ENCODE measurements at places on chromosomes 6 and 20.

DNA sequence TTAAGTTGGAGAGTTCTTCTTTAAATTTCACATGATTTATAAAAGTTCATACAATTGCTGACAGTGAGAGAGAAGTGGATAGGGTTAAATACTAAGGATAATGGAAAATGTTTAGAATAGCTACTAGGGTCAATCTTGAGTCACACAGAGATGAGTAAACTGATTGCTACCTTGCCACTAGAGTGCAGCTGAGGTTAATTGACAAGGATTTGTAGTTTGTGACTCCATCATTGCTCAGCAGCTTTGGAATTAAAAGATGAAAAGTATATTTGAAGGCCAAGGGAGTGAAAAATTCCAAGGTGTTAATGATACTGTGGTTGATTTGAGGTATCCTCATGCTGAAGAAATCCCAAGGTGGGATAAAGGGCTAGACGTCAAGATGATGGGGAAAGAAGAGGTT is 524.0 kb downstream of the UTRN start:
- no peak for DNase-seq

- DNase-seq, result no peak
Observed at GRCh38 chr6:64589961-64590360, 954.4 kb downstream of the PHF3 start.

DNA sequence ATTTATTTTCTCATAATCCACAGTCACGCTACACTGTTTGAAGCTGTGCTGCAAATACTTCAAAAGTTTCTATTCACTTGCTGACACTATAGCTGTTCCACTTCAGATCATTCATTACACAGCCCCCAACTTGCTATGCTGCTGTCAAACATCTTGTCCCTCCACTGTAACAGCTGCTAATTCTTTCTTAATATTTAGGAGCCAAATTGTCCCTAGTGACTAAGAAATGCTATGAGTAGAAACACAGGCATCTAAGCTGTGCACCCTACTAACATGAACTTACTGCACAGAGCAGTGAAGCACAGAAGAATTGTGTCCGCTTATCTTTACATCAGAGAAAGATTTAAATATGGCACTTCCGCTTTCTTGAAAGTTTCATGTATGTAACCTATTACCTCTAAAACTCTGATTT is 91.3 kb downstream of the PDE10A start:
- no peak for DNase-seq

- DNase-seq, result no peak
Observed at GRCh38 chr6:141653590-141653989, 479.1 kb upstream of the GJE1 start.

DNA sequence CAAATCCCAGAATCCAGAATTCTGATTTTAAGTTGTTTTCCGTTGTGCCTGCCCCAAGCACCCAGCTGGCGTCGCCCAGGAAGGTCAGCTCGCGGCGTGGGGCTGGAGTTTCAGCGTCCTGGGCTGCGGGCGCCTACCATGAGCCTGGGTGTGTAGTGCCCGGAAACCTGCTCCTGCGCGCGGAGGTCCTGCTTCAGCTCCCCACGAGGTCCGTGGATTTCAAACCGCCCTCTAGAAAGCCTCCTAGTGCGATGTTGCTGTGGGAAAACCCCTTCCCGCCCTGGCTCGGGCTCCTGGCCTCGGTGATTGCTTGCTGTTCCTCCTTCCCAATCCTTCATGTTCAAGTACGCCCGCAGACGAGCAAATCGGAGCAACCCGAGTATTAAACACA is 51.3 kb upstream of the NRN1 start:
- no peak for DNase-seq

DNA sequence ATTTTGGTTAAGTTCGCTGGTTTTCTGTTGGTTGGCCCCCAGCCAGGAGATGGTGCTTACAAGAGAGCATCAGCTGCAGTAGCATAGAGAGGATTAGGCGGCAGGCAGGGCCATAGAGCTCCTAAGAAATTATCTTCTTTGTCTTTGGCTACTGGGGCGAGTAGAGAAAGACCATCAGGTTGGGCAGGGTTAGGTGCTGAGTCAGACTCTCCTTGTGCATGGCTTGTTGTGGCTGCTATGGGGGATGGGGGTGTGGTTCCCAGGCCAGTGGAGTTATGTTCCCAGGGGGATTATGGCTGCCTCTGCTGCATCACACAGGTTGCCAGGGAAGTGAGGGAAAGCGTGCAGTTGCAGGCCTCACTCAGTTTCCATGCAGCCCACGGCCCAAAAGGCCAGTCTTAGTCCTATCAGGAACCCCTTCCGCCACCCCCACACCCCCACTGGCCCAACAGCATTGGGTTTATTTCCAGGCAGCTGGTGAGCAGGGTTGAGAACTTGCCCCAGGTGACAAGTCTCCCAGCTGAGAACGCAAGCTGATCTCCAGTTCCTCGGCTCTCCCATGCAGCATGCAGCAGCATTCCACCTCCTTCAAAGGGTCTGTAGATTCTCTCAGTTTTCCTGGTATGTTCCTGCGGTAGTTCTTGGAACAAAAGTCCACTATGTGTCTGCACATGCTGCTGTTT is 243.7 kb downstream of the UTRN start:
- no peak for DNase-seq

DNA sequence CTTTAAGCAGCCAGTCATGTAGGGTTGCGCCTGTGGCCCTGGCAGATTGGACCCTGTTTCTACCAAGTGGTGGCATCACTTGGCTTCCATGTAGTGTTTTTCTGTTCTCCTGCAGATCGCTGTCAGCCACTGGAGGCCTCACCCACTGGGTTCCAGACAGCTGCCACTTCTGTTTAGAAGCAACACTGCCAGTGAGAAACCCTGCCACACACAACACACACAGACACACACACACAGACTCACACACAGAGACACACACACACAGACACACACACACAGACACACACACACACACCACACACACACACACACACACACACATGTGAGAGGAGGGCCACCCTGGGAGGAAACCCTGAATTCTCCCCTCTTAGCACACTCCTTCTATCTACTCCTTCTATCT is 51.8 kb downstream of the UTRN start:
- DNase-seq, result no peak

GRCh38 chr6:45472382-45472781 is 94.6 kb upstream of the SUPT3H start:
- DNase-seq, result no peak

- peak; percentile 28 for DNase-seq
Observed at GRCh38 chr6:7243179-7243981, 69.6 kb downstream of the SSR1 start.

DNA sequence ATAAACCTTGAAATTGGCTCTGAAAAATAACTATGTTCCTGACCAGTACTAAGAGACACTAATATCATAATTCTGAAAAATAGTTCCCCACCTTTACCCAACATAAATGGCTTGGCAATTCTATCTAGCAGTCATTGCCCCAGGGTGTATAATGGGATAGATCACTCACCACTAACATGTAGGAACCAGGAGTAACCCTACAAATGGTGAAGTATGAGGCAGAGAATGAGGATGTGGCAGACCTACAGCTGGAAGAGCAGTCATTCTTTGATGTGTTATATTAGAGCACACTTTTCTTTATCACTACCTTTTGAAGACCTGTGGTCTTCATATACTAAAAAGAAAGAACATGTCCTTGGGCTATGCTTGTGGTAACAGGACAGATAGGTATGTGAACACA is 136.5 kb upstream of the SYNDIG1 start:
- DNase-seq, result no peak

GRCh38 chr6:465531-466348 is 74.2 kb downstream of the IRF4 start:
- DNase-seq, result no peak

DNA sequence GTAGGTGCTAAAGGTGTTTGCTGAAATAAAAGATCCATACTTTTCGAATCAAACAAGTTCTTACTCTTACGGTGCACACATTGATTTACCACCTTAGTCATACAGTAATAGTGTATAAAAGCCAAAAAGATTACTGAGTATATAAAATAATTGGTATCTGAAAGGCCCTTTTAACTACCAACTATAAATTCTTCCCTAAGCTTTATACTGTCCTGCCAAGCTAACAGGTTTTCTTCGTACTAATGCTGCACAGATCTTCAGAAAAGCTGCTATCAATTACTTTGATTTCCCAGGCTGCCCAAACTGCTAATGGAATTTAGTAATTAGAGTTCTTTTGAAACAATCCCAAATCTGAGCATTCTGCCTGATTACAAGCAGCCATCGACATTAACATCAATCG is 97.5 kb downstream of the PRKN start:
- no peak for DNase-seq

GRCh38 chr6:162684052-162684451 is 43.5 kb downstream of the PRKN start:
- no peak for DNase-seq

DNA sequence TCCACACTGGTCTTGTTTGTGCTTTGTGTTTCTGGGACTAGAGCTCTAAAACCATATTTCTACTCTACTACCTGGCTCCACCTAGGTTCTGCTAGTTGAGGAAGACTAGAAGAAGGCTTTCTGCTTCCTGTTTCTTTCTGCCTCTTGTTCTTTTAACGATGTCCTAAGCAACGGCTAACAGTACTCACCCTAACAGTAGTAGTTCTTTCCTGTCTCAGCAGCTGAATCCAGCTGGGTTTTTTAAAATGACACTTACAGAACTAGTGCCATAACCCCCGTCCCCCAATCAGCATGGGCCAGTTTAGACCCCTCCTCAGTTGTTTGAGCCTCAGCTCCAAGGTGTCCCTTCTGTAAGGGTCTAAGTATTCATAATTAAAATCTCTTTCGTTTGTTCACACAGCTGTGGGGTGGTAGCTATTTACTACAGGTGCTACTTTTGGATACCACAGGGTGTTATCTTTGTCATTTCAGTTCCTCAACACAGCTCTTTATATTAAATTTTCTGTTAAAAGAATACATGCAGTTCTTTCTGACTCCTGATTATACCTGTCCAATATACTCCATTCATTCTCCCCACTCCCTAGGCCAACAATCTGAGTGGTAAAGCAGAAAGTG is 790.2 kb downstream of the DHX35 start:
- DNase-seq, result no peak

GRCh38 chr6:17863901-17864754 is 123.3 kb downstream of the KIF13A start:
- DNase-seq, result no peak

DNA sequence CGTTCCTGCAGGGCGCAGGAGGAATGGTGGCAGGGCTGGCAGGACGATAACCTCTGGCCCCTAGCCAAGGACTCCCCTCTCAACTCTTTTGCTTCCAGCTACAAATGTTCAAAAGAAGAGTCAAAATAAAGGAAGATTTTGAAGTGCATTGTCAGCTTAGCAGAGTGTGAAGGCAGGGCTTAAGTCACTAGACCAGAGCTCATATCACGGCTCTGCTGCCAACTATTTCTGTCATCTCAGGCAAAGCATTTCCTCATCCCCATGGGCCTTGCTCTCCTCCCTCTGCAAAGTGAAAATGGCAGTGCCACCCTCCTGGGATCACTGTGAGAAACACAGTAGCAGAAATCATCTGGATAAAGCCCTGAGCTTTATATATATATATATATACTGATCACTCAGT is 36.7 kb downstream of the CFAP61 start:
- DNase-seq, result no peak

GRCh38 chr20:60760256-60761000 is 491.6 kb upstream of the CDH4 start:
- no peak for DNase-seq

DNA sequence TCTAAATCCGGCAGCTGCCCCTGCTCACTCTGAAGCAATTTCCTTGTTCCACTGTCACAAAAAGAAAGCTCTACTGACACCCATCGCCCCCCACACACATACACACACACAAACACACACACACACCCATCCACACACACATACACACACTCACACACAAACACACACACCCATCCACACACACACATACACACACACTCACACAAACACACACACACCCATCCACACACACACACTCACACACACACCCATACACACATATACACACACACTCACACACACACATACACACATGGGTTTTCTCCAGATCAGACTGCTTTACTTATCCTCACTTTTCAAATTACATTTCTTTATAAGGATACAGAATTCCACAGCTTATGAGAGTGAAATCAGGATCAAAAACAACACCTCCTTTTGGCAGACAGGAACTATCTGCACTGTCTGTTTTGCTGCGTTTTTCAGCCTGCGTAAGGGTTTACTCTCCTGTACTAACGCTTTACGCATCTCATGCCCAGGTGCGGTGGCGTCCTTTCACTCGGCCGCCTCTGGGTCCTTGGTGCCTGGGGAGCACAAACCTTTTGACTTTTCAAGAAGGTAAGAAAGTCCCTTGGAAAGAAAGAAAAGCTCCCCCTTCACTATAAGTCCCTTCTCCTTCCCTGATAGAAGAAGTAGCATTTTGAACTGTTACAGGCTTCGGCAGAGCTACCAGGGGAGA is 8.0 kb downstream of the DACT2 start:
- no peak for DNase-seq

DNA sequence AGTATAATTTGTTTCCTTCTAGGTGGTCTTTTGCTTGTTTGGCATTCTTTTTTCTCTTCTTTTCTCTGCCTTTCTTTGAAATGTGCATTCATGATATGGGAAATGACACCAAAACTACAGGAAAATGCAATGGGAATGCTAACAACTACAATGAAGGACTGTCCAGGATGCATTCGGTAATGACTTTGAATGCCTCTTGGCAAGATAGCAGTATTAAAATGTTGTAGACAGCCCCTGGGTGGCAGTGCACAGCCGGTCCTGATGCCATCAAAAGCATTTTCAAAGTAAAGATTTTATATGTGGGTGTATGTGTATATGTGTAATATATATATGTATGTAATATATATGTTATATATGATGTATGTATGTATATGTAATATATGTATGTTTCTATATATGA is 218.8 kb upstream of the MMS22L start:
- no peak for DNase-seq

DNA sequence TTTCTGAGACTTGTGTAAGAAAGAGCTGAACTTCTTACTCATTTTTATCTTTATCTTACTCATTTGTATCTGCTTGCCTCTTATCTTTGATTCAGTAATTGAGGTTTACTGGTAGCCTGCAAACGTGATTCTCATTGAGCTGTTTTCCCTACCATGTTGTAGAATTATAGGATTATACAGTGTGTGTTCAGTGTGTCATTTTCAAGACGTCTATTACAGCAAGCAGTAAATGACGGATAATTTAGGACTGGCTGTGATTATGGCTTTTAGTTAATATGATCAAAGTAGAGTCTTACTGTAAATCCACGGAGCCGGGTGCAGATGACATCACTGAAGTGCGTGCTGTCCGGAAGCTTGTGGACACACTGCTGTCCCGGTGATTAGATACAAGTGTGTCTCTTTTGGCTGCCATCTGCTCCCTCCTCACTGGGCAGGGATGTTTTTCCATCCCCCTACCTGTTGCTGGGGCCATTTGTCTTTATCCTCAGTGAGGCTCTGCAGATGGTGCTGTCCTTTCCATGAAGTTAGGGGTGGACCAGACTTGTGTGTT is 6.0 kb downstream of the NELFCD start:
- DNase-seq, result no peak

- no peak for DNase-seq
Observed at GRCh38 chr6:111925296-111925695, 52.0 kb upstream of the FYN start.

All from activated T-cell treated with anti-CD3 and anti-CD28 coated beads for 24 hours (primary cell).